ENCODE measurements at places on chromosomes 3 and 15.

DNA sequence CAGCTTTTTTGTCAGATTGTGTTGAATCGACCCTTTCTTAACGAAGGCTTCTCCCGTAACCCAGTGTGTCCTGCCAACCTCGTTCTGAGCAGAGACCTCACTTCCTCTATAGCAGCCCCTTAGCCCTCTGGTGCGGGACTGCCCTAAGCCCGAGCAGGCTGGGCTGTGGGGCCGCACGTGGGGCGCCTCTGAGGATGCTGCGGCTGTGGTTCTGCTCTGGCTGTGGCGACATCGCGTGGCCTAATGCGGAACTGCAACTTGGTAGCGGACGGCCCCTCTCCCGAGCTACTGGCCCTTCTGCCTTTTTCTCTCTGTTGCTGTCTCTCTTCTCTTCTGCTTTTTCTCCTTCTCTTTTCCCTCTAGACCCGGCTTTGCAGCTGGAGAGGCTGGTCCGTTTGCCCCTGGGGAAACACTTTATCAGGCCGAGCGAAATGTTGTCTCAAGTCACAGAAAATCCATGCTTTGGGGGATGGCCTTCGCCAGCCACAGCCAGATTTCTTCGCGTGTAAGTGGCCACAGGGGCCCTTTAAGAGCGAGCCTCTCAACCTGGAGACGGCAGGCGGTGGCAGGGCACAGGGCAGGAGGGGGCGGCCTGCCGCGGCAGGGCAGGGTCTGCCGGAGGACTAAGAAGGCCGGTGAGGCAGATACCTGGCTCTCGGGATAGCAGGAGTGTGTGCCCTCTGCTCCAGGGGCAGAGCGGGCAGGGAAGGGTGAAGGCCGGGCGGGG is 19.4 kb upstream of the KIF23 start:
- peak; percentile 45 for DNase-seq

DNA sequence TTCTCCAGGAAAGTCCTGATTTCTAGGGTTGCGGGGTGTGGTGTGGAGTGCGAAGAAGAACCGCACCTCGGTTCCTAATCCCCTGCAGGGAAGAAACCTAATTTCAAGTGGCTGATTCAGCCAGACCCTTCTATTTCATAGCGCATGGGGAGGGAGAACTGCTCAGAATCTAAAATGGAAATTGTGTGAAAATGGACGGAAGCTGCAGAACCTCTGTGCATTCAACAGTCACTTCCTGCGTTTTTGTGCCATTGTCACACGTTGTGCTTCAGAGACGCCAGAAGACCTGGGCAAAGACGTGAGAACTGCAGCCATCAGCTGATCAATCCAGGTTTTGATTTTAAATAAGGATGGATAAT is 1.2 kb downstream of the SIDT1 start:
- no peak for DNase-seq

GRCh38 chr3:113532698-113533533 is 561 bp downstream of the SIDT1 start:
- no peak for DNase-seq

DNA sequence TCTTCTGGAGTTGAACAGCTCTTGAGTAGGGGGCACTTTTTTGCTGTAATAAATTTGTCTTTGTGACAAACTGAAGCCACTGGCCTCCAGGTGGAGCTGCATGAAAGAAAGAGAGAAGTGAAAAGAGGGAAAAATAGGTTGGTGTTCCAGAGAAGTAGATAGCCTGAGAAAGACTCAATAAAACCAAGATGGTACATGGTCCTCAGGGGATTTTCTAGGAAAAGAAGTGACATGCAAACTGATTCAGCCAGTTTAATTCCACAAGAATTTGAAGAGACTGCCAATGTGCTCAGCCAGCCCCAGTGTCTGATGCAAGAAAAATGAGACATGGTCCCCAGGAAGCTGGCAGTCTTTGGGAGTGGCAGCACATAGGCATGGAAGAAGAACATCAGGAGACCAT is 152.7 kb downstream of the CD47 start:
- DNase-seq: no peak

- DNase-seq: peak; percentile 85
These were observed 217.6 kb downstream of the ARRDC4 start for GRCh38 chr15:98177966-98178592.

DNA sequence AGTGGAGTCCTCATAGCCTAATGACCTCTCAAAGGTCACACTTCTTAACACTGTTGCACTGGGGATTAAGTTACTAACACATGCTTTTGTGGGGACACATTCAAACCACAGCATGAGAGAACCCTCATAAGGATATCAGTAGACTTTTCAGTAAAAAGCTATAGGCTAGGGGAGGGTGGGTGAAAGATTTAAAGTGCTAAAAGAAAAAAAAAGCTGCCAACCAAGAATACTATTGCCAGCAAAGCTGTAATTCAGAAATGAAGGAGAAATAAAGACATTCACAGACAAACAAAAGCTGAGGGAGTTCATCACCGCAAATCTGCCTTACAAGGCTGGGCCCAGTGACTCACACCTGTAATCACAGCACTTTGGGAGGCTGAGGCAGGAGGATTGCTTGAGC is 50.4 kb upstream of the PRSS50 start:
- DNase-seq: no peak

- DNase-seq: no peak
These were observed 300.9 kb downstream of the RORA start for GRCh38 chr15:60928210-60928609.

DNA sequence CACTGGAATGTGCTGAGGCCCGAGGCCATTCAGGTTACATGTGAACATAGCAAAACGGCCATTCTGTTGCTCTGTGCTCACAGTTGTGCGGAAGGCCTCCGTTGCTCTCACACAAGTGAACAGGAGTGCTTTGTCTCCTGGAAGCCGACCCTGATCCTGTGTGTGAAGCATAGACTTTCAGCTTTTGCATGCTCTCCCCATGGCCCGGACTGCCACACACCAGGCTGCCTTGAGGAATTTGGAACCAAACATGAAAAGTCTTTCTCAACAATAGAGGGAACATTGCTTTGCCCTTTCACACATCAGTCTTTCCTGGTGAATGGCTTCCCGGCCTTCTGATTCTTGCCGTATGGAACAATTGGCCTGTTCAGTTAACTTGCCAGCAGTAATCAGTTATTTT is 154.8 kb upstream of the LRIG1 start:
- DNase-seq: no peak

DNA sequence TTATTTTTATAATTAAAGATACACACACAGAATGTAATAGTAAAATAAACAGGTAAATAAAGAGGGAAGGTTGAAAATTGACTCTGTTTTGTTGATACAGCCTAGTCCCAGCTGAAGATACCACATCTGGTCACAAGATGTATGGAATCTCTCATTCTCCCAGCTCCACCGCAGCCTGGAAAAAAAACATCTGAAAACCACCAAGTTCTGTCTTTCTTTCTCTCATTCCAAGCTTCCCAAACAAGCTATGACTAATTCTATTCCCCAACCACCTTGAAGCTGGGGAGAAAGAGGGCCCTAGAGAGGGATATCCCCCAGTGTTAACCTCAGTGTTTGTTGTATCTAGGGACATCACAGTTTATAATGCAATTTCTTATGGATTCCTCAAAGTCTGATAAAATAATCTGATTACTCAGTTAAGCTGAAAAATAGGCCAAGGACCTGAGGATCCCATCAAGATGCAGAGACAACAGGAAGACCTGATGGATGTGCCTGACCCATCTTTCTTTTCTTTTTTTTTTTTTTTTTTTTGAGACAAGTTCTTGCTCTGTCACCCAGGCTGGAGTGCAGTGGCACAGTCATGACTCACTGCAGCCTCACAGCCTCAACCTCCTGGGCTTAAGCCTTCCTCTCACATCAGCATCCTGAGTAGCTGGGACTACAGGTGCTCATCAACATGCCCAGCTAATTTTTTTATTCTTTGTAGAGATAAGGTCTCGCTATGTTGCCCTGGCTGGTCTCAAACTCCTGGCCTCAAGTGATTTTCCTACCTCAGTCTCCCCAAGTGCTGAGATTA is 38.1 kb downstream of the SRGAP3 start:
- peak; percentile 79 for DNase-seq

DNA sequence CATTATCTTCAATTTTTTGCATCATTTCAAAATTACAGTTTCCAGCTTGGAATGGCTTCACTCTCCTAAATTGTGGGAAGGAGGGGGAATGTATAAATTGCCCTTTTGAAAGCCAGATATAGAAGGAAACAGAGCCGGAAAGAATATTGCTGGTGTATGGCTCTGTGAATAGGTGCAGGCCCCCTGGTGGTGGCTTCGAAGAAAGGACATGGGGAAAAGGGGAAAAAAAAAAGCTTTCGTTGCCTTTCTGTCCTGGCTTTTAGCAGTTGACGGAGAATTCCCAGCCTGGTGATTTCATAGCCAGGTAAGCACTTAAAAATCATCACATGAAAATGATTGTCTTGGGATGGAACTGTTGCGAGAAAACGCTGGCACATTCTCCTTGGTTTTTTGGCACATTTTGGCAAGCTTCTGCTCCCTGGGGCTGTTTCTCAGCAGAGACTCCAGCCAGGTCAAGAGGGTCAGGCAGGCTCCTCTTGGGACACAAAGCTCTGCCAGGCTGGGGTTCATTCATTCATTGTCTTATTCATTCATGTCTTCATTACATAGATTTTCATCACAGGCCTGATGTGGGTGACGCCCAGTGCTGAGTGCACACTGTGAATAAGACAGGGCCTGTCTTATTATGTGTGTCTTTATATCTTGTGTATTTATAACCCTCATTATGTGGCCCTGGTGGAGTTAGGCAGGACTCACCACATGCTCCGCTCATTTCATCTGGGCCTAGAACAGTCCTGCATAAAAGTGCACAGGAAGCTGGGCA is 300.0 kb upstream of the TPM1 start:
- DNase-seq: peak; percentile 59
